Right ventricle myocardium superior (tissue), 1 donor: ENCODE measurements at places on chromosomes 11 and 22. TPM values are rescaled to one million over a fixed set of nuclear protein-coding genes. Genes with fewer than 3 reads are reported as not detected.

- DNase-seq: peak; percentile 9
Measured at GRCh38 chr11:2127482-2128129, 11.6 kb downstream of the IGF2 start.

- no peak for DNase-seq
Measured at GRCh38 chr11:109423466-109424190, 1.6 kb downstream of the C11orf87 start.

The TNNI2 gene
- total RNA-seq: not detected

The SLC25A45 gene
- total RNA-seq: 5.3 TPM

DNA sequence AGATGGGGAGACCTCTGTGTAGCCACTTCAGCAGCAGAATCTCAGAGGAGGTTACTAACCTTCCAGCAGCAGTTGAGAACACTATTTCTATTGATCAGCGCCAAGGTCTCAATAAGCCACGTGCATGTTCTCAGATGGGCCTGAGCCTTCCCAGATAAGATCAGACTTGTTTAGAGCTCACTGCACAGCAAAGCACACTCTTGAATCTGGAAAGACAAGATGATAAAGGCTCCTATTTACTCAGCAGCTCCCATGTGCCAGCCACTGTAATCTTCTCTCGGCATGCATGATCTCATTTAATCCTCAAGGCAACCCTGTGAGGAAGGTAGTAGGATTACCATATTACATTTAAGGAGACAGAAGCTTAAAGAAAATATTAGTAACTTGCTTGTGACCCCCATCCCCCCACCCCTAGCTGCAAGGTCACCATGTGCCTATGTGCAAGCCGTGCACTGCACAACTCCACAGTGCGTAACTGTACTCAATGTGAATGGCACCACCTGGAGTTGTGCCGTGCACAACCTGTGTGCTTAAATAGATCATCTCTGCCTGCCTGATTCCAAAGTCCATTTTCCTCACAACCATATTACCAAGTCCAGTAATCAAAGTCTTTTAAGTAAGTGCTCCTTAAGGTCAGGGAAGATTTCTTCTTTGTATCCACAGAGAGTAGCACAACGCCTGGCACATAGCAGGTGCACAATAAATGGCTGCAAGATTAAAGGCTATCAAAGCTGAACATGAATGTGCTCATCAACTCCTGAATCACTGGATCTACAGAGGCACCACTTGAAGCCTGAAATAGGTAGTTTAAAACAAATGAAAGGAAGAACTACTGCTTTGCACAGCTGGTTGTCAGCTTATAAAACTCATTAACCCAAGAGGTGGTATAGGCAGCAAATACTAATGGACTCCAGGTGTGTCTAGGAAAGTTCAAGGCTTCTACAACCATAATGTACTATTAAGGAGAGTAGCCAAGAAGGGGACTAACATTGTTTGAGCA lies 293.8 kb downstream of the BUD13 start:
- no peak for DNase-seq

GRCh38 chr11:115128226-115128625 lies 376.0 kb downstream of the CADM1 start:
- DNase-seq: no peak

The PHOX2A gene
- not detected for total RNA-seq

DNA sequence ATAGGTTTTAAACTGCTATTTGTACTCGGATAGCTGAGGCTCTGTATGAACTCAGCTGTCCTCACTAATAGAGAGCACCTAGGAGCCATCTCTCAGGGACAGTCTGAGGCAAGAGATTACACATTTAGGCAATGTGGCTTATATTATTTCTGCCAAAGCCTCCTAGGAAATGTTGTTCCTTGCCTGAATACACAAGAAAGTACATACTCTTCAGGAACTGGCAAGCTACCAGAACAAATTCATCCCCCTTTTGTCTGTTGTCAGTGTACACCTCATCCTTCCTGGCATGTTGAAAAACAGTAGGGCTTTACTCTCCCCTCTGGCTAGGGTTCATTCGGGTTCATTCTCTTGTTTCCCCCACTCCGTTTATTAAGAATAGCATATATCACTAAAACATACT lies 615.9 kb upstream of the FAT3 start:
- DNase-seq: no peak

DNA sequence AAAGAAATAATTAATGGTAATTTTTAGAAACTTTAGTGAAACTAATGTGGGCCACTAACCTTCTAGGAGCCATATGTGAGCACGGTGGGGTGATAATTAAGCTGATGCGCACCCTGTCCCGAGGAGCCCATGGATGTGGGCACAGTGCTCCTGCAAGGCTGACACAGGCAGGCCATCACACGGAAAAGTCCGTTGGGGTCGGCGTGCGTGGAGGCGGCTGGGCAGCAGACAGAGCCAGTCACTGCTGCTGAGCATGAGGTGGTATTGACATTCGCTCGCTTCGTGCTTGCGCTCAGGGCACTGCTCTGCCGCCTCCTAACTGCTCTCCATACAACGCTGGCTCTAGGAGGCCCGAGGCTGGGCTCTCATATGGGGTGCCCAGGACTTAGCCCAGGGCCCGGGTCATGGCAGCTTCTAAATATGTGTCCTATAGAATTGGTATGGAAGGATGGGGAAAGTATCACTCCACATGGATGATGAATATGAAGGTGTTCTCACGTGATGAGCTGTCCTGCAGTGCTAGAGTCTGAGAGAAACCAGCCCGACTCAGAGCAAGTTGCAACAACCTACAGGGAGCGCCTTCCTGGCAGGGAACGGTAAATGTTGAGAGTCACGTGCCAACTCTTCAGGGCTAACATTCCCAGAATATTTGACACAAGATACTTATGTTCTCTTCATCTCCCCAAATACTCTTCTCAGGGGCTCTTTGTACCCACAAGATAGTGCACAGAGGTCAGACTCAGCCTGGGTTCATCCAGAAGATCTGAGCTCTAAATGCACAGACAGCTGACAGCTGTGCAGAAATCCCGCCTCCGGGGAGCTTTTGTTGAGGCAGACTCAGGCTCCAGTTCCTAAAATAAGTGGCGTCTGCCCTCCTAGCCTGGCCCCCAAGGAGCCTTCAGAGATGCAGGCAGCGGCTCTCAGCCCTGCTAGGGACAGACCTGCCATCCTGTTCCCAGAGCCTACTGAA lies 50.6 kb upstream of the ARFGAP3 start:
- no peak for DNase-seq

DNA sequence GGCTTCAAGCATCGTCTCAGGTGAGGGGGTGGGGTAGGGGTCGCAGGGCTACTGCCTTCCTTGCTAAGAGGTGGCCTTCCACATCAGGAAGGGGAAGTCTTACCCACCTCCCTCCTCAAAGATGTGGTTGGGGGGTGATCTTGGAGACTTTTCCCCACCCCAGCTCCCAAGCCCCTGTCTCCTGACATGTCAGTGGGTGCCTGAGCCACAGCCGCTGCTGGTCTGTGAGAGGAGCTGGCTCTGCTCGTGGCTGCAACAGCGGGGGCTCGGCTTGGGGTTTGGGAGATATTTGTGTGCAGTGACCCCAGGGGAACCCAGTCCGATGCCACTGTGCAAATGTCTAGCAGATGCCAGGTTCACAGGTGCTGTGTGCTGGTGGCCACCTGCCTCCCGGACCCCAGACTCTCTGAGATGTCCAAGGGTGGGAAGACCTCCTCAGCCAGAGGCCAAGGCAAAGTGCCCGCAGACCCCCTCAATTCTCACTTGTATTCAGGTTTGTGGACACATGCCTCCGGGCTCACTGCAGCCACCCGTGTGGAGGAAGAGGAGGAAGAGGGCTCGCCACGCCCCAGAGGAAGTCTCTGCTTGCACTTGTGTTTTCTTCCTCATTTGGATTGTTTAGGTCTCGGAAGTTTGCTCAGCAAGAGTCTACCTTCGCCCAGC lies 1.9 kb downstream of the KCNQ1 start:
- peak; percentile 77 for DNase-seq

- DNase-seq: no peak
Measured at GRCh38 chr11:62976109-62976508, 8.7 kb downstream of the SLC22A6 start.

DNA sequence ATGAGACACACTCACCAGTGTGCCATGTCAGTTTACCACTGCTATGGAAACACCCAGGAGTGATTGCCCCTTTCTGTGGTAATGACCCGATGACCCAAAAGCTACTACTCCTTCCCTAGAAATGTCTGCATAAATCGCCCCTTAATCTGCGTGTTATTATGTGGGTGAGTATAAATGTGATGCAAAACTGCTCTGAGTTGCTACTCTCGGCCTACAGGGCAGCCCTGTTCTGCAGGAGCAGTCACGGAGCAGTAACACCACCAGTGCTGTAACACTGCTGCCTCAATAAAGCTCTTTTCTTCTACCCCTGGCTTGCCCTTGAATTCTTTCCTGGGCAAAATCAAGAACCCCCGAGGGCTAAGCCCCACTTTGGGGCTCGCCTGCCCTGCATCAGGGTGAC lies 9.6 kb upstream of the LDLRAD3 start:
- no peak for DNase-seq

DNA sequence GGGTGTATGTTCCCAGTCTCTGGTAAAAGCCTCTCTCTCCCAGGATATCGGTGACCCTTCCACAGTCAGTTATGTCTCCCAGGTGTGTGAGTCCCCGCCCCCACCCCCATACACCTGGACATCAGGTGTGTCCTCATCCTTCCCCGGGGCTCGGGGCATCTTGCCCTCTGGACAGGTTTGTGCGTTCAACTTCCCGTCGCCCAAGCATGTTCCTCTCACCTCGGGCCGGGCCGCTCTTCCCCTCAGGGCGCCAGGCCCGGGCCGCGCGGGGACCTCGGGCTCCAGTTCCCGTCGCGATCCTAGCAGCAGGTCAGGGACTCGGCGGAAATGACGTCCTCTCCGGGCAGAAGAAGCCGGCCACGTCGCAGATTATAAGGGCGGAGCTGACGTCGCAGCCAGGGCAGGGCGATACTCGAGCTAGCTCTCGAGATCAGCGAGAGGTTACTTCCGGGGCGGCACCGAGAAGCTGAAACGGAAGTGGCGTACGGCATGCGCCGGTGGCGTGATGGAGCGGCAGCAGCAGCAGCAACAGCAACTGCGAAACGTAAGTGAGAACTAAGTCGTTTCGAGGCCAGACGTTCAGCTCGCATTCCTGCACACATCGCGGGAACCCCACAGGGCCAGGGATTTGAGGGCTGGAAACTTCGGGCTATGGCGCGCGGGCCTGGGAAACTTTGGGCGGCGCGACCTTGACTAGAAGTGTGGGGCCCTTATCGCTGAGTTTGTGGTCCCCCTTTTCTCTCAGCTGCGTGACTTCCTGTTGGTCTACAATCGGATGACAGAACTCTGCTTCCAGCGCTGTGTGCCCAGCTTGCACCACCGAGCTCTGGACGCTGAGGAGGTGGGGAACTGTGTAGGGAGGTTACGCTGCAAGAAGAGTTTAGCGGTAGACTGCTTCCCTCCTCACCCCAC lies at the start of the genes ARFIP2 and TIMM10B:
ARFIP2 (minus strand) TSS at position 320 of the 912 bp plus-strand sequence. CDS start 910 bp downstream, outside the sequence.
TIMM10B (plus strand) TSS at position 490 of the 912 bp plus-strand sequence; CDS start at position 506, 16 bp downstream.
- peak; percentile 100 for DNase-seq

- DNase-seq: no peak
Measured at GRCh38 chr11:91956711-91957110, 267.9 kb upstream of the FAT3 start.

- DNase-seq: no peak
Measured at GRCh38 chr11:130420478-130421198, 7.8 kb downstream of the ADAMTS8 start.

- no peak for DNase-seq
Measured at GRCh38 chr11:47268448-47269001, 1.4 kb upstream of the MADD start.

DNA sequence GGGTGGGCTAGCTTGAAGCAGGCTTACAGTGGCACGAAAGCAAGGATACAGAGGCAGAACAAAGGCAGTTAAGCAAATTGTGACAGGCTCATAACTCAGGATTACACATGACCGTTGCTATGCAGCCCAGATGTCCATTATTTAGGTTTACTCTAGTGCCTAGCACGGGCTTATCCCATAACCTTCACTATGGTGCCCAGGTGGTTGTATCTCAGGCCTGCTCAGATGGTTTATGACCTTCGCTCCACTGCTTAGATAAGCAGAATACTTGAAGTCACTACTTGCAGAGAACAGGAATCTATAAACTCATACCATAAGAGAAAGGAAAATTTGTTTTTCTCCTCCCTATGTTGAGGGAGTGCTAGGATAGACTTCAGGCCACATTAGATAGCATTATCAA lies 9.0 kb downstream of the OR6M1 start:
- no peak for DNase-seq

GRCh38 chr22:46801826-46802607 lies 39.6 kb downstream of the TBC1D22A start:
- DNase-seq: no peak

The ARVCF gene
- total RNA-seq: 31.4 TPM

The TAF1D gene
- 28.2 TPM for total RNA-seq

DNA sequence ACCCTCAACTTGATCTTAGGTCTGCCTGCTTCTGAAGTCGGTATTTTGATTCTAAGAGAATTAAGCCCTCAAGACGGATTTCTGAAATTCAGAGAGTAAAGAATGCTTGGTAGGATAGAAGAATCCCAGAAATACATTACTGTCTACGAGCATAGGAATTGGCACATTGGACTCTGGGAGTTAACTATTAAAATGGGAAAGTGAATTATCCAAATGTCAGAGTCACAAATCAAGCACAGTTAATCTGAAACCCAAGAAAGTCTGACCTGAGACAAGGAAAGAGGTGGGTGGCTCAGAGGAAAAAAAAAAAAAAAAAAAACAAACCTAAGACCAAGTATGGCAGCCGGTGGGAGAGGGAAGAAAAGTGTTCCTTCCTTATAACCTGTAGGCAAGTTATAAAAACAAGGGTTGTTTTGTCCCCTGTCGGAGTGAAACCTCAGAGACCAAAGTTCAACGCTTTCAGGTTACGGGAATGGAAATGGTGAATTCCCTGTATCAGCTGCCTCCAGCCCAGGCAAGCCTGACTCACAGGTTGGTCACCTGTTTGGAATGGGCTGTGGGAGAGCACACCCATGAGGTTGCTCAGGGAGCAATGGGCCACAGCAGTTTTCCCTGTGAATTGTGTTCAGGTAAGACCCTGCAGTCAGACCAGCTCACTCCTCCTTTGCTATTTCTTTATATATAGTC lies 139.0 kb downstream of the ETS1 start:
- no peak for DNase-seq

- DNase-seq: no peak
Measured at GRCh38 chr11:5290106-5290505, 11.6 kb downstream of the OR51B4 start.

- no peak for DNase-seq
Measured at GRCh38 chr22:45475063-45475747, 27.5 kb upstream of the FBLN1 start.

DNA sequence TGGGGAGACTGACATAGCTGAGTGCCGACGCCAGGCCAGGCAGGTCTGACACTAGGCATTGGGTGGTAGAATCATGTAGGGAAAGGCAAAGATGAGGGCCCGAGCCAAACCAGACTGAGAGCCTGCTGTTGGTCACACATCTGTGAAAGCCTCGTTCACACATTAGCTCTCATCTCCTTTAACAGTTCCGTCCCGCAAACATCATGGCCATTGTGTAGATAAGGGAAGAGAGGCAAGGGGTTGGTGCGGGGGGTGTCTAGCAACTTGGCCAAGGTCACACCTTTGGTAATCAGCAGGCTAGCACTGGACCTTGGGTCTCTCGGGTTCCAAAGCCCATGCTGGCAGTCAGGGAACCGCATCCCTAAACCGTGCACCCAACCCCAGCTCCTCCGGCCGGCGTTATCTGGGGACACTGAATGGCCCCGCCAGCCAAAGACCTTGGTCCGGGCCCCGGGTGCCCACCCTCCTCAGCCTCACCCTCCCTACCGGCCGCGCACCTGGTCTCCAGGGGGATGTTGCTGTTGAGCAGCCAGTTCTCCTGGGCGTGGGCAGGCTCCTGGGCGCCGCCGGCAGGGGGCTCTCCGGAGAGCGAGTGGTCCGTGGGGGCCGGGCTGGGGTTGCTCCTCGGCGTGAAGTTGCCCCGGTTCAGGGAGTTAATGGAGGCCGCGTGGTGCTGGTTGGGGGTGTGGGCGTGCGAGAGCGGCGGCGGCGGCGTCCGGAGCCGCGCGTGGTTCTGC lies 328.3 kb upstream of the NARS2 start:
- no peak for DNase-seq

GRCh38 chr11:108501396-108501795 lies 3.2 kb upstream of the POGLUT3 start:
- DNase-seq: no peak
